Stimulated activated CD8-positive, alpha-beta memory T cell treated with anti-CD3 and anti-CD28 coated beads, Interleukin-7, amount 100 ng/mL, for 4 hours (primary cell): ENCODE measurements at places on chromosomes 12 and 14.

GRCh38 chr14:96273629-96274028 lies 17.6 kb downstream of the BDKRB1 start:
- no peak for DNase-seq

DNA sequence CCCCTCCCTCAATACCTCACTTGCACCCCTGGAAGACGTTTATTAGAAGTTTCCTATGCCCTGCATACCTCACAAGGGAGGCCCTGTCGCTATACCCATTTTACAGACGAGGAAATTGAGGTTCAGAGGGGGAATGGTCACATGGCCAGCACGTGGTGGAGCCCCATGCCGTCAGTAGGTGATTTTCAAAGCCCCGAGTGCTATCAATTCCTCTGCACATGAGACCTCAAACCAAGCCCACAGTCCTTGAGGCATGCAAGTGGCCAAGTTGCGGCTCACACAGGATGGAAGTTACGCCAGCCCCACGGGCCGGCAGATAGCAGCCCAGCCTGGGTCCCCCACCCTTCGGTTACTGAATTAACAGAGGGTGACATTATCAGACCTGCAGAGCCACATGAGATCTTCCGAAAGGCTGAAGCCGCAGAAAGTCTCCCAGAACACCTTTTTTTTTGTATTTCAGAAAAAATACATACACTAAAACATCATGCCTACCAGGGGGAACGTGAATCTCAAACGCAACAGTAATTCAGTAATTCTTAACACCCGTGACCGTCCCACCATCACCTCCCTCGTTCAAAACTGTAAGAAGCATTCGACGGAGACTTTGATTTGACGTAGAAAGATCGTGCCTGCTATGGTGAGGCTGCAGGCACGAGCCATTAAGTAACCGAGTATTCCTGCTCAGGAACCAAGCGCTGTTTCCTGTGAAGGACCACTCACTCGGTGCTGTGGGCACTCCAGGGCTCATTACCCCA lies 129.0 kb downstream of the RFLNA start:
- peak; percentile 50 for DNase-seq

DNA sequence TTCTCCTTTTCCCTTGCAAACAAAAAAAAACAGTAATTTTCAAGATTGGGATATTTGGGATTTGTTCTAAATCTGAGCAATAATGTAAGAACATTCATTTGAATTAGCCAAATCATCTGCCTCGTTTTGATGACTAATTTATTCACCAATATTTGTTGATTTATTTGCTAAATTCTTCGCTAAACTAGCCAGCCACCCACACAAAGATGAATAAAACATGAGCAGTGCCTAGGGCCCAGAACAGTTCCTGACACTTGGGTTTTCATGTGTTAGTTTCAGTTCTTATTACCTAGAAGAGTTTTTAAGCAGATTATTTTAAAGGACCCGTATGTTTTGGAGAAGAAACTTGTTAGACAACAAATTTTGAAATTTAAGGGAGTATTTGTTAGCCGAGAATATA lies 1.4 kb downstream of the ETNK1 start:
- no peak for DNase-seq

DNA sequence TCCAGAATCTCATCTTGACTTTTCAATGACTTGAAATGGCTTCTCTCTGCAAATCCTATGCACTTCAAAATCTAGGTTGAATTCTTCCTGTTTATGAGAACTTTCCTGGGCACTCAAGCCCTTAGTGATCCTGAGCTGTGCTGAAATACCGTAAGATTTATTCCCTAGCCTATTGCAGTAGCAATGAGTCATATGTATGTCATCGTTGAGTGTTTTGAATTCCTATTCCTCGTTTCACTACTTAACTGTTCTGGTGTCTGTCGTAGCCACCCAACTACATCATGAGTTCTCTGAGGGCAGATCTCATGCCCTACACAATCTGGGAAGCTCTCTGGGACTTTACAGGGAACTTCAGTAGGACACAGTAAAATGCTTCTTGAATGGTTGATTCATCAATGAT lies 190.8 kb upstream of the TMEM132C start:
- no peak for DNase-seq

DNA sequence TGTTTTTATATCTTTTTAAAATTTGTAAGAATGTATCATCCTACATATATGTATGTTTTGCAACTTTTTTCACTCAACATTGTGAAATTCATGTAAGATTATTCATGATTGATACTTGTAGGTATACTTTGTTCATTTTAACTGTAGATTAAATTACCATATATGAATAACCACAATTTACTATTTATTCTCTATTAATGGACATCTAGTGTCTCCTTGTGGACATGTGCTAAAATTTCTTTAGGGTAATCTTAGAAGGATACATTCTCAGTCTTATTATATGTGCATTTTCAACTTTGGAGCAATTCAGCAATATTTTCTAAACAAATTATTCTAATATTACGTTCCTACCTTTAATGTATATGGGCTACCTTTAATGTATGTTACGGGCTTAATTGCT lies 192.4 kb downstream of the FUT8 start:
- no peak for DNase-seq

- no peak for DNase-seq
Observed at GRCh38 chr14:32350020-32350419, 20.9 kb downstream of the AKAP6 start.

DNA sequence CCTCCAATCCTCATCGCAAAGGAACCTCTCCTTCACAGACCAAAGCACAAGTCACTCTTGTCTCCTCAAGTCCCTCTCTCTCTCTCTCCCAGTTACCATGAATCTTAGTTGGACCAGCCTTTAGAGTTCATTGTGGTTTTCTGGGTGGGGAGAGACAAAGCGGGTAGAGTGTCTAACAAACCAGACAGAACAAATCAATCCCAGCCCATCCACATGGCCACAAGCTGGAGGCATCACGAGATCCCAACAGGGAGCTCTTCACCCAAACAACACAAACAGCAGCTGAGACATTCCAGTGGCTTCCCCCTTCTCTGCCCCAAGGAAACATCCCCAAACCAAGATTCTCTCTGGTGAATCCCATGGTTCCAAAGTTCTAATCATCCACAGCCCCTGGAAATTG lies 22.4 kb downstream of the ACTN1 start:
- DNase-seq: no peak

GRCh38 chr12:119877639-119877948 lies 474 bp upstream of the CIT start:
- no peak for DNase-seq

- no peak for DNase-seq
Observed at GRCh38 chr12:122951406-122951805, 14.9 kb downstream of the ABCB9 start.

- DNase-seq: no peak
Observed at GRCh38 chr14:97413022-97413539, 615.9 kb downstream of the VRK1 start.

GRCh38 chr12:29617407-29617803 lies 119.9 kb upstream of the OVCH1 start:
- DNase-seq: no peak

- DNase-seq: no peak
Observed at GRCh38 chr14:94867946-94868771, 98.2 kb upstream of the GSC start.

GRCh38 chr14:96631621-96632362 lies 129.6 kb downstream of the PAPOLA start:
- DNase-seq: no peak

GRCh38 chr12:25130741-25131188 lies 64.2 kb downstream of the DNAI7 start:
- no peak for DNase-seq

DNA sequence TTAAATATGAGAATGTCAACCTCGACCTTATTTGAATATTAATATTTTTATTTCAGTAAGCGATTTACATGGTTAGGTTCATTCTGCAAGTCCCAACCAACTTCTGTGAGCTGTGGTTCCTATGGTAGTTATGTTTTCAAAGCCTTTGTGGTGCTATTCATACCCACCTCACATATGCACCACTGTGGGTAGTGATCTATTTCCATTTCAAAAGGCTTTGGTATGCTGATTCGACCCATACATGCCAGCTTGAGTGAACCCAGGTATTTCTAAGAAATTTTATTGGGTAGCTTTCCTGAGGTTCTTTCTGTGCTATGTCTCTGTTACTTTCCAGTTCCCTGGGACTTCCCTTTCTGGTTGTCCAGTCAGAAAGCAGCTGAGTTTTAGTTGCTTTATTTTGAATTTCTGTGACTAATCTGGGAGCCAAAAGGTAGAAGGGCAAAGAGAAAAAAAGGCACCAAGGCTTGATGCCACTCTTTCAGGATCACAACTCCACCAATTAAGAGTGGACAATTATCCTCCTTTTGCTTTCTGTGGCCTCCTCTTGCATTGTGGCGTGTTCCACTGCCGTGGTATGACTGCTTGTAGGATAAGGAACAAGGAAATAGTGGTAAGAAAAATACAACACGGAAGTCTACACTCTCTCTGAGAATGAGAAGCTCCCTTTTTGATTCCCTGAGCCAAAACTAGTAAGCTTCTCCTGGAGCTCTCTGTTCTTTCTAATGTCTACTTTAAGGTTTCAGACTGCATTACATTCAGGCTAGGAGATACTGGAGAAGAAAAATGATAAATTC lies 729.1 kb downstream of the NOVA1 start:
- no peak for DNase-seq

- DNase-seq: no peak
Observed at GRCh38 chr12:14803830-14804160, 325 bp downstream of the C12orf60 start.
